Fibroblast of skin of scalp (primary cell): ENCODE measurements at places on chromosomes 3 and 15.

DNA sequence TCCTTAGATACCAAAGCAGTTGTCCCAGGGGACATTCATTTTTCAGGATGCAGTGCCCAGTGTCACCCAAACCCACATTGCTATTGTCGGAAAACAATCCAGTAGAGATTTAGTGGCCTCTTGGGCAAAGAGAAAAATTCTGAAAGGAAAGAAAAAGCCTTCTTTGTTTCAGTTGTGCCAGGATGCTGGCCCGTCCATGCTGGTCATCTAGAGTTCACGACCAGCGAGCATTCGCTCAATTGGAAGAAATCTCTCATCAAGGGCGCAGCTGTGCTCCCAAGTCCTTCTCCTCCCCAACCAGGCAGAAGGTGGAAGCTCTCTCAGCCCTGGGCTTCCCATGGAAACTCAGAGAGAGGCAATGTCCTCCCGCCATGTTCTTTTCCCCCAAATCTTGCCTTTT is 123.7 kb downstream of the MTHFS start:
- no peak for DNase-seq

- no peak for DNase-seq
These were observed 384.0 kb upstream of the TPM1 start for GRCh38 chr15:62658498-62658897.

DNA sequence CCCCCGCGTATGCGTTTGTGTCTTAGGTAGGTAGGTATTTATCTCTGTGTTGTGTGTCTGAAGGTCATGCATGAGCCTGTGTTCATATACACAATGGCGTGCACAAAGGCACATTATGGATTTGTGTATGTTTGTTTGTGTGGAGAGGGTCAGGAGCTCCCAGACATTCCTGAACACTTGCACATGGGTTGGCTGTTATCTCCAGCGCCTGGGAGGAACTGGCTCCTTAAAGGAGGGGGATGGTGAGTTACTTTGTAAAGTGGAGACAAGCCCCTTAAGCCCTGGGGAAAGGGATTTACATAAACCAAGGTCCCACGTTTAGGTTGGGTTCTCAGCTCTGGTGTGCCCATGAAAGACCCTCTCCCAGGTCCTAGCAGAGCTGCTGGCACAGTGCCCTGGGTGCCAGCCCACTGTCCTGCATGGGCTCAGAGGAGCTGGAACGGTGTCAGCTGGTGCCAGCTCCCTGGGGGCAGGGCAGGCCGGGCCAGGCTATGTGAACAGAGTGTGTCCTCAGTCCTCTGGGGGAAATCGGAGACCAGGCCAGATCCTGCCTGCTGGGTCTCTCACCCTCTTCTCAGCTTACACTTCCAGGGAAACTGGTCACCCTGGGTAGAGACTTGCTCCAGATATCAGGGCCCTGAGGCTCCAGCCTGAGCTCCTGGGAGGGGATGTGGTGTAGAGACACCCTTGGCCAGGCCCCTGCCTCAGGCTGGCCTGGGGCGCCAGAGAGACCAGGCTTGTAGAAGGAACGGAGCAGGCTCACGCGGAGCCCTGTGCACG is 25.1 kb downstream of the SNX33 start:
- DNase-seq, result peak; percentile 89

DNA sequence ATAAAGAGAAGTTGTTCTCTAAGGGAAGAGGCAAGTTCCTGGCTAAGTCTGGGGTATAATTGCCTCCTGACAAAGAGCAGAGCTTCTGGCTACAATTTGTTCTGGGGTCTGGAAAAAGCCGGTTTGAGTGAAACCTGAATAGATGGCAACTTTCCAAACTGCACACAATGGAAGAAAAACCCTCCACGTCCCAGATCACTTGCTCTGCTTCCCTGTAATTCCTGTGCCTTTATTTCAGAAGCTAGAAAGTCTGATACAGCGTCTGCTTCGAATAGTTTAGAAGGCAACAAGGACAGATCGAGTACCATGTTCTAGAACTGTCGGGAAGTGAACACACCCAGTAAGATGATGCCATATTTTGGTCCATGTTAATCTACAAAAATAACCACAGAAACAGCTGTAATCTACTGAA is 1.6 kb upstream of the WDR82 start:
- peak; percentile 27 for DNase-seq

DNA sequence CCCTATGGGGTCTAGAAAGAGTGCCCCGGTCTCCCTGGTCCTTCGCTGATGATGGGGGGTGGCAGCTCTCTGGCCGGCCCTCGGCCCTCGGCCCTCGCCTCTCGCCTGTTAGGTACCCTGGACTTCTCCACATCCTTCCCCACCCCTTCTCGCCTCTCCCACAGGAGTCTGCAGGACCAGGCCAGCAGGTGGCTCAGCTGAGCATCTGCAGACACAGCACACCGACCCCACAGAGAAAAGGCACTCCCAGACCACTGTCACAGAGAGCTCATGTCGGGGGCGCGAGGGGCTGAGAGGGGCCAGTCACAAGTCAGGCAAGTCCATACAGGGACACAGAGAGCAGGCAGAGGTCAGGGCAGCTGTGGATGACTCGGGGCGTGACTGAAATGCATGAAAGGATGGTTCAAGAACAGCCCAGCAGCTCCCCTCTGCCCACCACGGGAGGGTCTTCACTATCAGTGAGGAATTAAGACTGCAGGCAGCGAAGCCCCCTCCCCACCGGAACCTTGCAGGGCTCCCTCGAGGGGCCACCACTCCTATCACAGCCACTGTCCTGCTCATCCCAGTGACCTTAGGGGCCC is 181.7 kb upstream of the NSMCE3 start:
- no peak for DNase-seq

DNA sequence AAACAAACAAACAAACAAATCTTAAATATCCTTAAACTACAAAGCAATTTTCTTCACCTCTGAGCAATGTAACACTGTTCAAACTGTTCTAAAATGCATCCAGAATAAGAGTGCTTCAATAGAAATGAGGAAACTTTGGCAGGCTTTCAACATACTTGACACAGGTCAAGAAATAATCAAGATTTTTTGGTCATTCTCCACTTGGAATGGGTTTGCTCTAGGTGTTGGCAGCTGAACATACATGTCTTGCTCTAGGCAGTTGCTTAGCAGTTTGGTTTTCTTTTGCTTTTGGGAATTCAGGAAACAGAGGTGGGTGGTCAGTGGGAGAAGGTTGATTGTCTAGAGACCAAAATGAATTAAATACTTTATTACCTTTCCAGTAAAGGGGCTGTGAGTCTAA is 1.4 kb upstream of the LRRC3B start:
- DNase-seq, result no peak

GRCh38 chr3:8536096-8537056 is 34.8 kb downstream of the LMCD1 start:
- peak; percentile 88 for DNase-seq

GRCh38 chr3:121491683-121492320 is 54.0 kb downstream of the POLQ start:
- DNase-seq, result no peak

DNA sequence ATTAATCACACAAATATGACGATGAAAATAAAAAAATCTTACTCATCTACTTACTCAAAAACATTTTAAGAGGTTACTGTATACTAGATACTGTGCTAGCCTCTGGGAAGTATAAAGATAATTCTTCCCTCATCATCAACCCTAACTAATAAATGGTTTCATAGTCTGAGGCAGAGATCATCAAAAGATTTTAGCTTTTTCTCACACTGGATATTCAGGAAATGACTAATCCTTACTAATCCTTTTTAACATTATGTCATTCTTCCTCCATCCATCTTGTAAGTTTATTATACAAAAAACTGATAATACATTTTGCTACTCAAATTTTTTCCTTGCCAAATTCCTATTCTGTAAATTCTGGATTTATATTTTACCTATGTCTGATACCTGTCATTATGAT is 29.7 kb downstream of the ACAD11 start:
- DNase-seq, result peak; percentile 68

DNA sequence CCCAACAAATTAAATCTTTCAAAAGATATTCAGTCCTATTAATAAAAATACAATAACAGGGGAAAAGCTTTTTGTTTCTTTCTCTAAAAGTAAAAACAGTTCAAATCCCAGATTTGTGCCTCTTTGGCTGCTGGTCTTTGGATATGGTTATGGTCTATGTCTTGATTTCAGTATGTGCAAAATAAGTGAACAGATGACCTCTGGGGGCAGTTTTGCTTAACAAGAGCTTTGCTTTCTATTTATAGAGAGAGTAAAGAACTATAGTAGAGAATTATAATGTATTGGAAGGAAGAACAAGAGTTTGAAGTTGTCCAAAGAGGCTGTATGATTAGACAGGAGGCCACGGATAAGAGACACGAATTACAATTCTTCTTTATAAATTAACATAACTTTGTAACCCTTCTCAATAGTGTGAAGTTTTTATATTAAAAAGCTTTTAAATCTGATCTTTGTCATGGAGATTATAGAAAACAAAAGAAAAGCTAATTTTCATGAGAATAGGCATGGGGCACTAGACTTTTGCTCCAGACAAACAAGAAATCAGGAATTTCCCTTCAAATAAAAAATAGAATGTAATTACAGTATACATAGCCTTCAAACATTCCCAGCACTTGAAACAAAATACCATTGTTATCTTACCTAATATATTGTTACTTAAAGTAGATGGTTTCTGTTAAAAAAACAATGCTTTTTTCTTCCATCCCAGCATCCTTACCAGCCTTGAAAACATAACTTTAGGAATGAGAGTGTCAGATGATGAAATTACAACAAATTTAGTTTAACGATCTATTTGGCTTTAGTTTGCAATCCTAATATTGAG is 432.7 kb upstream of the ARHGEF26 start:
- no peak for DNase-seq

- no peak for DNase-seq
These were observed 255.9 kb downstream of the NFKBIZ start for GRCh38 chr3:102105193-102105592.

DNA sequence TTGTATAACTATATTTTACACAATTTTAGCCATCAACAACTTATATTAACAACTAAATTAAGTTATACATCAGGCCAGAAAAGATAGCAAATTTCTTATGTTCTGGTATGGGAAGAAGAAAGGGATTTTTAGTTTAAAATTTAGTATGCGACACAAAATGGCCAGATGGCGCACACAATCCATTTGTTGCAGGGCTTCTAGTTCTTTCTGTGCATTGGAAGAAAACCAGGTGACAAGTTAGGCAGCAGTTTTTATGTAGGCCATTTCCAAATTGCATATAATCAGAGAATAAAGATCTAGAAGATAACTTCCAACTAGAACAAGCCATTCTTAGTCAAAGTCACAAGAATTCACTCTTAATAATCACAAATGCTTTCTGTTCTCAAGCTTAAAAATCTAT is 230.1 kb upstream of the ZNF717 start:
- DNase-seq, result no peak

DNA sequence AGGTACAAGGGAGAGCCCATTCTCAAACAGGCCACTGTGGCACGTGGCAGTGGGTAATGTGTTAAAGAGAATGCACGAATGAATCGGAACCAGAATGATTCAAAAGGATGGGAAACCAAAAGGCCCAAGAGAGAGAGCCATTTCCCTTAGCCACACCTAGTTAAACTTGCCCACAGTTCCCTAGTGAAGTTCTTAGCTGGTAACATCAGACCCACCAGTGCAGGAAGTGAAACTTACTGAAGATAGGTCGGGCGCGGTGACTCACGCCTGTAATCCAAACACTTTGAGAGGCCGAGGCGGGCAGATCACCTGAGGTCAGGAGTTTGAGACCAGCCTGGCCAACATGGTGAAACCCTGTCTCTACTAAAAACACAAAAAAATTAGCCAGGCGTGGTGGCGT is 97.1 kb downstream of the MEX3B start:
- no peak for DNase-seq

- DNase-seq, result no peak
These were observed 97.1 kb downstream of the SLC25A26 start for GRCh38 chr3:66317750-66318376.

- peak; percentile 85 for DNase-seq
These were observed 171.8 kb upstream of the CDIN1 start for GRCh38 chr15:36407647-36408046.

DNA sequence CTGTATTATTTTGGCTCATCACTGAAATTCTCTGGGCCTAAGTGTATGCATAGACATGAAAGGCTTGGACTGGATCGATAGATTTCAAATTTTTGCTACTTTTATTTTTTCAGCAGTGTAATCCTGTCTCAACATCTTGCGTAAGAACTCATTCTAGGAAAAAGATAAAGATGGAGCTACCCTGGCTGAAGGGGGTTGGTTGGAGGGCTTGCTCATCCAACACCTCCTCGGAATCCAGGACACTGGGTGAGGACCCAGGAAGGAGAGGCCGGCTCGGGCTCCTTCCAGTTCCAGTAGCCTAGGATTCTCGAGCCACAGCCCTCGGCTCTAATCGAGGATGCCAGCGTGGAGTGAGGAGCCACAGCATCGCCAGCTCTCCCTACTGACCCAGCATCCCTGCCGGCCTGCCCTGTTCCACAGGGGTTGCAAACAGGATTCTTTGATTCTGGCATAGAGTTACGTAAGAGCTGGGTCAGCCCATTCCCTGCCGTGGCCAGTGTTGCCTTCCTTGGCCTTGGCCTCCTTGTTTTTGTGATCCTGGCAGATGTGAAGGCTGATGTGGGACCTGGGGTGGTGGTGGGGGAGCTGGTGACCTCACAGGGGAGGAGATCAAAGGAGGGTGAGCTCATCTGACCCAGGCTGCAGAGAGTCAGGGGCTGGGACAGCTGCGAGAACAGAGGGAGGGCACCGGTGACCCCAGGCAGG is 149.5 kb downstream of the ALDH1A2 start:
- DNase-seq, result no peak

- peak; percentile 85 for DNase-seq
These were observed 56.9 kb upstream of the FLNB start for GRCh38 chr3:57951066-57951882.

- peak; percentile 85 for DNase-seq
These were observed 545 bp upstream of the RFX7 start for GRCh38 chr15:56244038-56244810.

DNA sequence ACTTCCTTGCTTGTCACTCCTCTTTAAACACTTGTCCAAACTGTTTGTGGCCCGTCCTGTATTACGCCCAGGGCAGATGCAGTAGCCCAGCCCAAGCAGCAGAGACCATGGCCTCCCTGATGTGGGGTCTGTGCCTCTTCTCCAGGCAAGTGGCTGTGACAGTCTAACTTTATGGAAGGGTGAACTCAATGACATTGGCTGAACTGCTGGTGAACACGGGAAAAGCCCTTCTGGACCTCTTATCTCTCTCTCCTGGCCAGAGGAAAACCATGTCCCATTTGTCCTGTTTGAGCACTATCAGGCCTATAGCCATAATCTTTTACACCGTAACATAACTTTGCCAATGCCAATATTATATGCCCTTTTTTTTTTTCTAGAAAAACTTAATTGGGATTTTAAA is 67.6 kb downstream of the SMAD3 start:
- no peak for DNase-seq

DNA sequence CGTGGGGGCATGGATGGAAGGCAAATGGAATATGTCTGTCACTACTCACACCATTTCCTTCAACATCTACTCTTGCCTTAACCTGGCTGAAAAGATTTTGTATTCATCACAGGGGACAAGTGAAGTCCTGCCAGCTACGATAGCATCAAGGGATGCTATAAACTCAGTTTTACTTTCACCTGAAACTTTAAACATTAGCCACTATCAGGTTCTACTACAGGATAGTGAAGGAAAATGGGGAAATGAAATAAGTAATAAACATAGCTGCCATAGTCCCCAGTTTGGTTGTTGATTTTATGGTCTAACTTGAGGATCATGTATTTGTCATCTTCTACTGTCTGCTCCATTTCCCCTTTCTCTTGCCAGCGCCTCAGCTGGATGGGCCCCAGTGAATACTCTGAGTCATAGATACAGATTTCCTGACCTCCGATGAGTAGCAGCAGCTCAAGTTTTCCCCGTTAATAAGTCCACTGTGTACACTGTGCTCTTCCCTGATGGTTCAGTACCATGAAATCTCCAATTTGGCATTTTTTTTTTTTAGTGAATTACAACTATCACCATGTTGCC is 338.2 kb upstream of the SLCO3A1 start:
- DNase-seq, result peak; percentile 89

GRCh38 chr3:192772240-192772894 is 45.0 kb upstream of the FGF12 start:
- peak; percentile 14 for DNase-seq
